ENCODE measurements at places on chromosomes 7 and 10. TPM values are rescaled to one million over a fixed set of nuclear protein-coding genes. Genes with fewer than 3 reads are reported as not detected.

GPR15LG gene
- total RNA-seq = not detected

LBX1 gene
- not detected for total RNA-seq

DNA sequence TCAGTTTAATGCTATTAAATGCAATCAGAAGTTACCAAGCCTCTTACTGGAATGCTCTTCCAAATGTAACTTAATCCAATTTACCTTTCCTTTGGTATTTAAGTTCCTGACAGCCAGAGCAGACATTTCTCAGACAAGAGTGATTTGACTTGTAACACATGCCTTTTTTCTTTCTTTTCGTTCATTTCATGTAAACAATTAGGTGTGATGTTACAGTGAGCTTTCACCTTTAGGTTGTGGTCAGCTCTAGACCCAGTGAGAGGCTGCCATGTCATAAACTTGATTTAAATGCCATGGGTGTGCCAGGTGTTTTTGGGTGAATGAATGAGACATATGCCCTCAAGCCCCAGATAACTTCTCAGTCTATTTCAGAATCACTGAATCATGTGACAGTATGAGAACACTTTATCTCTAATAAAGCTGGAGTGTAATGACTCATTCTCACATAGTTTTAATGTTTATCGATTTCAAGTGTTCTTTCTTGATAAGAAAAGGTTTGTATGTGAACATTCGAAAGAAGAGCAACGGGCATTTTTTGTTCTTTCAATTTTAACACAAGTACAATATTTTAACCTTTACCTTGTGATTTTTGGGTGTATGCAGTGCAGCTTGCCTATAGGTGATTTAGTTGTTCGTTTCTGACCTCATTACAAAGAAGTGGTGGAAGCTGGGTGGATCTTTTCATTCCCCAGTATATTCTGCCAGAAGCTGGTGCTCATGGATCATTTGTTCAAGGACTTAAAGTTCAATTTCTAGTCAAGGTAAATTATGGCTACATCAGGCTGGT lies 61.5 kb downstream of the CHN2 start:
- H3K36me3 ChIP-seq = no peaks in the 10 kb centered on the region
- no peak overlapping the region for H3K4me3 ChIP-seq
- no peaks in the 10 kb centered on the region for H3K4me1 ChIP-seq
- no peaks in the 10 kb centered on the region for H3K27me3 ChIP-seq

TCAF2 gene
- total RNA-seq = 18.2 TPM

TFR2 gene
- total RNA-seq = 14.6 TPM

PAX4 gene
- total RNA-seq = not detected

- H3K27me3 ChIP-seq = no peaks in the 10 kb centered on the region
- H3K4me3 ChIP-seq = no peak overlapping the region
- no peak for DNase-seq
Observed at GRCh38 chr7:6409944-6410693, 37.6 kb downstream of the DAGLB start.

DNA sequence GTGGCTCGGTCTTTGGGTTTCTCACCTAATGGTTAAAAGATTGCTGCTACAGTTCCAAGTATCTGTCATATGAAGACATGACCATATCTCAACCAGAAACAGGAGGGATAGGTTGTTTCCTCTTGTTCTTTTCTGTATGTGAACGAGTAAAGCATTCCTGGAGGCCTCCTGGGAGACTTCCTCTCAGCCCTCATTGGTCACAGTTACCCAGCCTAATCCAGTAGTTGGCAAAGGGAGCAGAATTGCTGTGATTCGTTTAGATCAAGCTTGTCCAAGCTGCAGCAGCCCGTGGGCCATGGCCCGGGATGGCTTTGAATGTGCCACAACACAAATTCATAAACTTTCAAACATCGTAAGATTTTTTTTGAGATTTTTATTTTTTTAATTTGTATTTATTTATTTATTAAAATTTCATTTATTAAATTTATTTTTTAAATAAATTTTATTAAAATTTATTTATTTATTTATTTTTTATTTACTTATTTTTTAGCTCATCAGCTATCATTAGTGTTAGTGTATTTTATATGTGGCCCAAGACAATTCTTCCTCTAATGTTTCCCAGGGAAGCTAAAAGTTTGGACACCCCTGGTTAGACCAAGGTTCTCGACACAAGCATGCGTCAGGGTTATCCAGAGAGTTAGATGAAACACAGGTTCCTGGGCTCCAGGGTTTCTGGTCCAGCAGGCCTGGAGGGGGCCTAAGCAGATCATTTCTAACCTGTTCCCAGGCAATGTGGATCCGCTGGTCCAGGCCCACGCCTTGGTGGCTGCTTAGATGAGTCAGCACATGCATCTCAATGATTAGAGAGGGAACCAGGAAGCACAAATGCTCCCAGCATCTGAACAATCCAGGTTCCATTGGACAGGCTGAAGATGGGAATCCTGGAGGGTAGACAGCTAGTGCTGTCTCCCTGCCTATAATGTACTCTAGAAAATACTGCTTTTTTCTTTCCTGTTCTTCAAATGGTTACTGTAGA lies 25.6 kb downstream of the CDC123 start:
- no peak overlapping the region for H3K27ac ChIP-seq
- H3K27me3 ChIP-seq = no peaks in the 10 kb centered on the region
- no peaks in the 10 kb centered on the region for H3K4me1 ChIP-seq
- no peak for DNase-seq

SPDYE9 gene
- total RNA-seq = not detected

- H3K4me1 ChIP-seq = no peaks in the 10 kb centered on the region
- no peaks in the 10 kb centered on the region for H3K36me3 ChIP-seq
- no peak for DNase-seq
- no peaks in the 10 kb centered on the region for H3K27me3 ChIP-seq
Observed at GRCh38 chr7:18978108-18978495, 139.3 kb downstream of the TWIST1 start.

DNA sequence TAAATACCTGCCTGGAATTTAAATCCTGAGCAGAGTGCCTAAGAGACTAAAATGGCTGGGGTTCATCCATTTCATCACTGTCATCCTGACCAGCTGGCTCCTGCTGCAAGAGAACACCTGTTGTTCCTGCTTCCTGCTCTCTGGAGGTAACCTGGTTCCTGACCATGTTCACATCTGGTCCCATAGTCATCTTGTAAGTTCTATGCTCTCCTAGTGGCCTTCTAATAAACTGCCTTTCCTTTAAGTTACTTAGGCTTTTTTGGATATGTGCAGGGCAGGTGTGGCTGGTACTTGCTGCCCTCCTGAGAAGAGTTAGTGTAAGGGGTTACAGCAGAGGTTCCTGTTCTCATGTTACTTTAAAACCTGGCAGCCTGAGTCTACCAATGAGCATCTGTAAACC lies 80.0 kb downstream of the NRCAM start:
- no peak overlapping the region for H3K4me3 ChIP-seq
- no peak overlapping the region for H3K27ac ChIP-seq
- no peak for DNase-seq

YKT6 gene
- total RNA-seq = 92.6 TPM

SPAG6 gene
- 0.22 TPM for total RNA-seq

TUBAL3 gene
- total RNA-seq = not detected

GRCh38 chr10:132851451-132851850 lies 65.5 kb upstream of the NKX6-2 start:
- DNase-seq = no peak
- no peaks in the 10 kb centered on the region for H3K36me3 ChIP-seq
- H3K4me1 ChIP-seq = peaks cover 5% of the 10 kb centered on the region
- no peak overlapping the region for H3K27ac ChIP-seq
- no peaks in the 10 kb centered on the region for H3K27me3 ChIP-seq
- no peak overlapping the region for H3K4me3 ChIP-seq

HMX2 gene
- total RNA-seq = not detected

DNA sequence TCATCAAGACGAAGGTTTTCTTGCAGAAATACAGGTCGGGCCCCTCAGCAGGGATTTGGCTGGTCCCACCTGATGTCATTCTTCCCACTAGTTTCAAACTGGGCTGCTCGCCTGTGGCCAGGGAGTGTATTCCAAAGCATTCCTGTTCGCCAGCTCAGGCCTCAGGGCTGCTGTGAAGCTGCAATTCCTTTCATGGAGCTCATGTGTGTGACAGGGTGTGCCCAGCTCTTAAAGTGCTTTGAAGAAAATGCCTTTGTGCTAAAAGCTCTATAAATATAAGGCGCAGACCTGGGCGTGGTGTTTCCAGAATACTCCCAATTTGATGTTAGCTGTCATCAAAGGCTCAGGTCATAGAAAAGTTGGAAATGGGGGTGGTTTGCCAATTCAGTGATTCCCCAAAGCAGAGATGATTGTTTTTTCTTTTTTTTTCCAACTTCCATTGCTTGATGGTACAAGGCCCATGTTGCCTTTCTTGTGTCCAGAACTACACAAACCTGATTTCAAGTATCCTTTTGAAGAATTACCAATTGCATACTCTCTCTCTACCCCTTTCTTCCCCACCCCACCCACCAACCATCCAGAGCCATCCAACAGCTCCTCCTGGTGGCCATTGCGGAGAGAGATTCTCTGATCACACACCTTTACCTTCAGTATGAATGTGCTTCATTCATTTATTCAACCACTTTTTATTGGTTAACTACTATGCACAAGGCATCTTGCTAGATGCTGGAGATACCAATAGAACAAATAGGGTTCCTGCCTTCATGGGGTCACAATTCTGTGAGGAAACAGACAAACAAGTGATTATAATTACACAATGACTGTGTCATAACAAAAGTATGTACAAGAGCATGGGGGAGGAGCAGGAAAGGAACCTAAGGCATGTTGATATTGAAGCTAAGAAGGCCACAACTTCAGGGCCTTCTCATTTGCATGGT lies 297.3 kb upstream of the LYZL1 start:
- no peaks in the 10 kb centered on the region for H3K4me1 ChIP-seq
- no peaks in the 10 kb centered on the region for H3K36me3 ChIP-seq
- no peak overlapping the region for H3K4me3 ChIP-seq
- DNase-seq = no peak

DNA sequence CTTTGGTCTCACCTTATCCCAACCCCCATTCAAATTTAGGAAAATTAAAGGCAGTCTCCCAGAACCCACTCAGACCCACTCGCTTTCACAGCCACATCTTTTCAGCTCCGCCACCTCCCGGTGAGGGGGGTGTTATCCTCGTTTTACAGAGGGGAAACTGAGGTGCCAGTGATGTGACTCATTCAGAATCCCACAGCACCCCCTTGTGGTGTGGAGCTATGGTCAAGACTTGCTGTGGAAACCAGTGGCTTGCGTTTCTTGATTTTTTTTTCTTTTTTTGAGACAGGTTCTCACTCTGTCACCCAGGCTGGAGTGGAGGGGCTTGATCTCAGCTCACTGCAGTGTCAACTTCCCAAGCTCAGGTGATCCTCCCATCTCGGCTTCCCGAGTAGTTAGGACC lies 27.6 kb downstream of the SLC35G1 start:
- no peaks in the 10 kb centered on the region for H3K27me3 ChIP-seq
- H3K4me1 ChIP-seq = no peaks in the 10 kb centered on the region
- no peak overlapping the region for H3K27ac ChIP-seq
- DNase-seq = no peak
- no peaks in the 10 kb centered on the region for H3K36me3 ChIP-seq

C10orf67 gene
- not detected for total RNA-seq

GRCh38 chr10:5743736-5744135 lies 59.1 kb downstream of the TASOR2 start:
- no peak overlapping the region for H3K27ac ChIP-seq
- H3K4me1 ChIP-seq = no peaks in the 10 kb centered on the region
- H3K4me3 ChIP-seq = no peak overlapping the region
- no peak for DNase-seq
